ENCODE measurements at places on chromosomes 3 and 15. TPM values are rescaled to one million over a fixed set of nuclear protein-coding genes. Genes with fewer than 3 reads are reported as not detected.

SEMA6D gene
- polyA plus RNA-seq = 1.1 TPM

GRCh38 chr3:182259579-182259978 is 533.7 kb upstream of the ATP11B start:
- no peak for DNase-seq

DNA sequence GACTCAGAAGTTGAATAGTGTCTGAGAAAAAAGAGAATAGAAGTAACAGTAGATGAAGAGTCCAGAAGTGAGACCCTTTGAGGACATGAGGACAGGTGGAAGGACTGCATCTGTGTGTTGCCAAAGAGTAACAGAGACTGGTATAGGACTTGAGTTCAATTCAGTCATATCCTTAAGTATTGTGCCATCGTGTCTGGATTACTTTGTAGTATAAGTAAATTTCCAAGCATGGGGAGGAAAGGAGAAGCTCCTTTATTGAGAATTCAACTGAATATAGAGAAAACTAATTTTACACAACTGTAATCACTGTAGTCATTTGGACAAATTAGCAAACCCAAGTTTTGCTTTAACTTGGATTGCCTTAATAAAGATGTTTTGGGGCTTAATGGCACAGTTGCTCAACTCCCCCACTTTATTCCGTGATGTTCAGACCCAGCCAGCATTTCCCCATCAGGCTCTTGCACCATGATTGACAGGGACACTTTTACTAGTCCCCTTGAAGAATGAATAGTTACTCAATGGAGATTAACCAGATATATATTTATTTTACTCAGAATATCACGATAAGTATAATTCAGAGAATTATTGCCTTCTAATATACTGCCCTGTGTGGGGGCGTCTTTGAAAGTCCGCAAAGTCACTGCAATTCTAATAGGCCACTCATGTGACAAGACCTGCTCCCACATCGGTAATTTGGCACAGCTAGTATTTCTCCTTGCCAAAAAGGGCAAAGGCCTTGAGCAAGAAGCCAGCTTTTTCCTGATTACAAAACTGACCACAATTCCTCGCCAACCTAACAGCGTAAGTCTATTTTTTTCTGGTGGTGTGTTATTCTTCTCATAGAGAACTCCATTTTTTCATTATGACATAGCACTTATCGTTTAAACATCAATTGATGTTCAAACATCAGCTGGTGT is 61.3 kb downstream of the PPARG start:
- no peak for DNase-seq

DNA sequence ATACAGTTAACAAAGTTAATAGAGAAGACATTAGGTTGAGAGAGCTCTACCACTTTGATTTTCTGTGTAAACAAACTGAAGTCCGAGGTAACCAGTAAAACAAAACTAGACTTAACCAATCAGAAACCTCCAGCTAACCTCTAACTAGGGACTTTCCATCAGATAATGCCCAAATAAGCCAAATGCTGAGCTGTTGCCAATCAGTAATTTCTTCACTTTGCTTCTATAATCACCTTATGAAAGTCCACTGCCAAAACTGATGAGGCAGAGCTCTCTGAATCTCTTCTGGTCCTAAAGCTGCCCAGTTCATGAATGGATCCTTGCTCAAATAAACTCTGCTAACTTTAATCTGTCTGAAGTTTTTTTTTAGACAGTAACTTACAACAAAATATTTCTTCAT is 448.0 kb upstream of the NECTIN3 start:
- DNase-seq = no peak

DNA sequence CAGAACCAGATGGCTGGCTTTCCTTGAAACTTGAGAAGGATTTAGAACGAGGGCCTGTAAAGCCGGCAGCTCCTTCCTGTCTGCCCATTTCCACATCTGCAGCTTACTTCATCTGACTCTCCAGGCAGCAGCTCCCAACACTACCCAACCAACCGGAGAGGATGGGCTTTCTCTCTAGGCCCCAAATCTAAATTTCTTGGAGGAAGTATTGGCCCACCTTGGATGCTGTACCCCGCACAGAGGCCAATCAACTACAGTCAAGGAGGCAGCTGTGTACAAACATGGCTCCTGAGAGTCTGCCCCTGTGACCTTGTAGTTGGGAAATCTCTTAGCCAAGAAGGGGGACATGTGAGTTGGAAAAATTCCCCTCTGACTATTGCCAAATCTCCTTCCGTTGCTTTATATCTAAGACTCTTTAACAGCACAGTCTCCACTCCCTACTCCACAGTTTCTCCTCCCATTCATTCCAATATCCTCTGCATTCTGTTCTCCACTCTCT is 8.0 kb upstream of the ACAP2 start:
- peak; percentile 35 for DNase-seq

DGKG gene
- polyA plus RNA-seq = not detected

DNA sequence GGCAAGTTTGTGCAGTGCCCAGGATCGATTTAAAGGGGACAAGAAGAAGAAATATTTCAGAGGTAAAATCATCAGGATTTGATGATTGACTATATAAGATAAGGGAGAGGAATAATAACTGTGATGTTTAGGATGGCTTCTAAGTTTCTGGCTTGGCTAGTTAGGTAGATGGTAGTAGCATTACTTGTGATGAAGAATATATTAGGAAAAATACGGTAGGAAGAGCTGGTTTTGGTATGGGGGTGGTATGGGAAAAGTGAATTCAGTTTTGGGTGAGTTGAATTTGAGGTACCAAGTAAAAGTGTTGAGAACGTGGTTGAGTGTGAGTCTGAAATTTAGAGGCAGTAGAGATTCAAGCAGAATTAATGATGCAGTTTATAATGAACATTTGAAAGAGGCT is 11.0 kb downstream of the CTDSPL2 start:
- no peak for DNase-seq

DNA sequence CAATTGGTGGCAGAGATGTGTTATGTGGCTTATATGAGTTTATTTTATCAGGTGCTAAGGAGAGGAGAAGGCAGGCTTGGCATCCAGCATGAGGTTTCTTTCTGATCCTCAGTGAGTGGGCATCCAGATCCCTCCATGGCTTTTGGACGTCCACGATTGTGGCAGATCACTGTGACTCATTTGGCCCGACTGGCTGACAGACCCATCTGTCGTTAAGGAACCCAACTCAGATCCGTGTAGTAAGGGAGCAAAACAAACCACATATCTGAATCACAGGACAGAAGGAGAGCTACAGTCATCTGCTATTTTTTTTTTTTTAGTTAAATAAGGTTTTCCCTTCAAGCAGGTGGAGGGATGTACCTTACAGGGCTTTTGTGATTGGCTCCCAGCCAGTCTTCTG is 197.0 kb upstream of the KCNH8 start:
- DNase-seq = no peak

Measured in BJ (cell line).